Activated gamma-delta T cell treated with anti-CD3 and anti-CD28 coated beads, Interleukin-2, amount 50 U/mL, for 16 hours (primary cell): ENCODE measurements at places on chromosomes 12 and 14.

DNA sequence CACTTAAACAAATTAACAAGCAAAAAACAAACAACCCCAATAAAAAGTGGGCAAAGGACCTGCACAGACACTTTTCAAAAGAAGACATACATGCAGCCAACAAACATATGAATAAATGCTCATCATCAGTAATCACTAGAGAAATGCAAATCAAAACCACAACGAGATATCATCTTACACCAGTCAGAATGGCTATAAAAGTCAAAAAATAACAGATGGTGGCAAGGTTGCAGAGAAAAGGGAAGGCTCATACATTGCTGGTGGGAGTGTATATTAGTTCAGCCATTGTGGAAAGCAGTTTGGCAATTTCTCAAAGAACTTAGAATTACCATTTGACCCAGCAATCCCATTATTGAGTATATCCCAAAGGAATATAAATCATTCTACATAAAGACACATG lies 34.6 kb upstream of the NT5DC3 start:
- no peak for DNase-seq

GRCh38 chr12:124347805-124348658 lies 53.1 kb downstream of the RFLNA start:
- peak; percentile 9 for DNase-seq

DNA sequence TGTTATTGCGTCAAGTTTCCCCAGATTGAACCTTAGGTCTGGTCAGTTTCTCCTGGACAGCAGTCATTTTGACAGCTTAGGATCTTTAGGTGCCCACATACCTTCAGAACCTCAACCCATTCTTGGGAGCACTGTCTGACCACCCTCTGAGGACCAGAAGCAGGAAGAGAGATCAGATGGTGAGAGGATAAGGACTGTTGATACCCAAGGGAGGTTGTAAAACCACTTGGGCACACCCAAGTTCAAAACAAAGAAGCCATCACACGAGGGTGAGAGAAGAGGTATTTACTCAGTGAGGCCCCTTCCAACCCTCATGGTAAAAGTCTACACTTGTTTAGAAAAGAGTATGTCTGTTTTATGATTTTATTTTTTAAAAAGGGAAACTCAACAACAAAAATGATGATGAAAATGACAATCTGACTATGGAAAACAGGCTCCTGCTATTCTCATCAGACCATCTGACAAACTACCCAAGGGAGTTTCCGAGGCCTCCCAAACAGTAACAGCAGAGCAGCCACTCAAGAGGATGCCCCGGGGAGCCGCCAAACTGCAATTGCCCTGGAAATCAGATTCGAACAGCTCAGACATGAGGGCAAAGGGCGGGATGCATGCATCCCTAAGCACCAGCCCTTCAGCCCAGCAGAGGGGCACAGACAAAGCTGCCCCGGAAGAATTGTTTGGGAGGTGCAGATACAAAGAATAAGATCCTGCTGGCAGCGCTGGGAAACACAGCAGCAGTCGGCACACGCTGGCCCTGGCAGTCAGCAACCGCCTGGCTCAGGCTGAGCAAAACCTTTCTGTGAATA lies 162.6 kb upstream of the PLEKHG7 start:
- DNase-seq: no peak

DNA sequence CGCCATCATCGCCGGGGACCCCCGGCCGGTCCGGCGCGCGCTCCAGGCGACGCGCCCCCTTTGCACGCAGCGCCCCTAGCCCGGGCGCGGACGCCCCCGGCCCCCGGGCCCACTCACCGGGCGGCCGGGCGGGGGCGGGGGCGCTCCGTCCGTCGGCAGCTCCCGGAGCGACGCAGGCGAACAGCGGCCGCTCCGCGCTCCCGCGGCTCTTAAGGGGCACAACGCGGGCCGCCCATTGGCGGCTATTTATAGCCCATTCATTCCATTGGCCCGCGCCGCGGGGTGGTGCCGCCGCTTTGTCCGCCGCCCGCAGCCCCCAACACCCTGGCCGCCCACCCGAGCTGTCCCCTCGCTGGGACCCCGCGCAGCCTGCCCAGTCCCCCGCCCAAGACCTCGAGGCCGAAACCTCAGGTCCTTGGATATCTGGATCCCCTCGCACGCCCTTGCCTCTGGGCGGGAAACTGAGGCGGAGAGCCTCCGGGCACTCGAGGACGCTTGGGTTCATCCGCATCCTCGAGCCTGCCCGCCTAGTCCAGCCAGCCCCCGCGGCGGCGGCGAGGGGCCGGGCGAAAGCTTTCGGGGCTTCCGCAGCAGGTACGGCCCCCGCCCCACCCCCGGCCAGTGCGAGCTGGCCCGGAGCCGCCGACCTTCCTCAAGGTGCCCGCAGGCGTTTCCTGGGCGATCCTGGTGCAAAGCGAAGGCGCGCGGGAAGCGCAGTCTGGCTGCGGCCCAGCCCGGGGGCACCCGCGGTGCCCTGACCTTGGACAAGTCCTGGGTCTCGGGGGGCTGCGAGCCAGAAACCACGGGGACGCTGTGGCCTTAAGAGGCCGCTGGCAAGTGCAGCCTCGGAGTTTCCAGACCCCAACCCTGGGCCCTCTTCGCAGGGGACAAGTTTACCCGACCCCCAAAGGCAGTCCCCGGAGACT lies at the start of gene CKB:
Gene CKB, minus strand, starts transcription at position 182 of the 926 bp plus-strand sequence. CDS start 337 bp downstream, outside the sequence.
- no peak for DNase-seq

GRCh38 chr12:97760601-97761000 lies 298.0 kb downstream of the RMST start:
- no peak for DNase-seq

GRCh38 chr12:13194401-13195110 lies 2.0 kb upstream of the EMP1 start:
- no peak for DNase-seq

GRCh38 chr12:119096429-119097202 lies 82.1 kb upstream of the HSPB8 start:
- DNase-seq: no peak

GRCh38 chr14:102046337-102047278 lies 40.2 kb downstream of the HSP90AA1 start:
- no peak for DNase-seq

GRCh38 chr14:91322623-91323022 lies 78.1 kb upstream of the GPR68 start:
- DNase-seq: no peak

DNA sequence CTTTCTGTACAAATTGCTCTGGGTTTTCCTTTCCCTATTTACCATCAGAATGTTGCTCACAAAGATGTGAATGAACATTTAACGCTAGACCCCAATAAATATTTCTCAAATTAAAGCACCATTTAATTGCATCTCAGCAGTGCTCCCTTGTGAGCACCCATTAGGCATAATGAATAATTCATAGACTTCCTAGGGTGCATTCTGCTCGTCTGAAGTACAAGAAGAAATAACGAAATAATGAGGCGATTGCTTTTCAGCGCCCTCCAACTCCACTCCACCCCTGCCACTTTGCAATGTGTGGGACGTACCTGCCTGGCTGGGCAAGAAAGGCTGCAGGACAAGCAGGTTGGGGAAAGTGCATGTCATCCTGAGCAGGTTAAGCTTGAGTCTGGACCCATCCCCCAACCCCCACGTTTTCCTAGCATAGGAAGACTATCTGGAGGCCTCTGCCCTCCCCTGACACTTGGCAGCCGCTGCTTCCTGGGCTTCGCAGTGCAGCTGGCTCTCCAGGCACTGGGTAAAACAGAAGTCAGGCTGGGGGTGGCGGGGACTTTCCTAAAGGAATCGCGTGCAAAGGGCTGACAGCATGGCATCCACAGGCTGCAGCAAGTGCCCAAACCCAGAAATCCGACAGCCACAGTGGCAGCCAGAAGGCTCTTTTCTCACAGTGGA lies 253.7 kb downstream of the DUSP6 start:
- no peak for DNase-seq

DNA sequence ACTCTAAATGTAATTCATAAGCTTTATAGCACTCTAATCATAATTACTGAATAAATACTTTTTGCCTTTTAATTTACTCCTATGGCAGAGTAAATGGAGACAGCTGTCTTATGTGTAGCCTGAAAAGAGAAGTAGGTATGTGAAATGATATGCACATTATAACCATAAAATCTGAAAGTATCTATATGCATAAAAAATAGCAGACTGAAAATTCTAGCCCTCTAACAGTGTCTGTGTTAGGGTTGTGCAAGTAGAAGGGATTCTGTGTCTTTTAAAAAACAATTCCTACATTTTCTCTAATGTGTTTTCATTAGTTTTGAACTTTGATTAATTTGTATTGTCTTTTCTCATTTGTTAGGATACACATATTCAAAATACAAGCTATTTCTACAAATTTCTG lies 94.9 kb downstream of the TXNDC16 start:
- no peak for DNase-seq

DNA sequence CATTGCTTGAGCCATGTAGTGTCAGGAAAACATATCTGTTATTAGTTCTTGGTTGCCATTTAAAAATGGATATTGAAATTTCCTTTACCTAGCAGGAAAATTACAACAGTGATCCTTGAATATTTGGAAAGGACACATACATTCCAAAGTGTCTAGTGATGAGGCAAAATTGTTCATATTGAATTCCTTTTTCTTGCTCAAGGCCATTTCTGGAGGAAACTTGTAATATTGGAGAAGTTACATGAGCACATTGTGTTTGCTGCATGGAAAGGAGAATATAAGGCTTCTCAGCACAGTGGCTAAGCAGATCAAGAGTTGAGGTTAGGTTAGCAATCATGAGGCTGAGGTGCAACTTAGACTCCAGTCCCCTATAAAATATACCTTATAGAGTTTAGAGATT lies 121.9 kb downstream of the PDE3A start:
- no peak for DNase-seq

- DNase-seq: no peak
Measured at GRCh38 chr12:87310126-87310525, 719.1 kb downstream of the C12orf50 start.

DNA sequence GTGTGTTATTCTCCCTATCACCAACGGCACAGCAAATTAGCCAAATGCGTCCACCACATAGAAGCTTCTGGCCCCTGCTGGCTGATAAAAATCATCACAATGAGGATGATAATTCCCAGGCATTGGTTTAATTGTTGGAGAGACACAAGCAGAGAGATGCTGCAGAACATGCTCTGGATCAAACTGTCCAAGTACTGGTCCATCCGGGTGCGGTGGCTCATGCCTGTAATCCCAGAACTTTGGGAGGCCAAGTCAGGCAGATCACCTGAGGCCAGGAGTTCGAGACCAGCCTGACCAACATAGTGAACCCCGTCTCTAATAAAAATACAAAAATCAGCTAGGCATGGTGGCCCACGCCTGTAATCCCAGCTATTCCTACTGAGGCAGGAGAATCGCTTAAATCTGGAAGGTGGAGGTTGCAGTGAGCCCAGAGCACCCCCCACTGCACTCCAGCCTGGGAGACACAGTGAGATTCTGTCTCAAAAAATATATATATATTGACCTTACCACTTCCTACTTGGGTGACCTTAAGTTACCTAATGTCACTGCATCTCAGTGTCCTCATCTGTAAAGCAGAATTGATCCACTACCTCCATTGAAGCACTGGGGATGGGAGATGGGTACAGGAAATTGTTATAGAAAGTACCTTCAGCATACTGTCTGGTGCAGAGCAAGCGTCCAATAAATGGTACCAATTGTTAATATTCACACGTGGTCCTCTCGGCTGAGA lies 83.7 kb upstream of the EGLN3 start:
- no peak for DNase-seq

- DNase-seq: no peak
Measured at GRCh38 chr12:132340266-132341035, 11.1 kb upstream of the GALNT9 start.

- DNase-seq: no peak
Measured at GRCh38 chr14:53093206-53093605, 59.9 kb downstream of the DDHD1 start.
